CD4-positive, alpha-beta T cell treated with Interferon gamma for 1 hour (primary cell): ENCODE measurements at places on chromosomes 6 and 20.

GRCh38 chr6:73030257-73030656 is 195.0 kb downstream of the KHDC1L start:
- DNase-seq = no peak

DNA sequence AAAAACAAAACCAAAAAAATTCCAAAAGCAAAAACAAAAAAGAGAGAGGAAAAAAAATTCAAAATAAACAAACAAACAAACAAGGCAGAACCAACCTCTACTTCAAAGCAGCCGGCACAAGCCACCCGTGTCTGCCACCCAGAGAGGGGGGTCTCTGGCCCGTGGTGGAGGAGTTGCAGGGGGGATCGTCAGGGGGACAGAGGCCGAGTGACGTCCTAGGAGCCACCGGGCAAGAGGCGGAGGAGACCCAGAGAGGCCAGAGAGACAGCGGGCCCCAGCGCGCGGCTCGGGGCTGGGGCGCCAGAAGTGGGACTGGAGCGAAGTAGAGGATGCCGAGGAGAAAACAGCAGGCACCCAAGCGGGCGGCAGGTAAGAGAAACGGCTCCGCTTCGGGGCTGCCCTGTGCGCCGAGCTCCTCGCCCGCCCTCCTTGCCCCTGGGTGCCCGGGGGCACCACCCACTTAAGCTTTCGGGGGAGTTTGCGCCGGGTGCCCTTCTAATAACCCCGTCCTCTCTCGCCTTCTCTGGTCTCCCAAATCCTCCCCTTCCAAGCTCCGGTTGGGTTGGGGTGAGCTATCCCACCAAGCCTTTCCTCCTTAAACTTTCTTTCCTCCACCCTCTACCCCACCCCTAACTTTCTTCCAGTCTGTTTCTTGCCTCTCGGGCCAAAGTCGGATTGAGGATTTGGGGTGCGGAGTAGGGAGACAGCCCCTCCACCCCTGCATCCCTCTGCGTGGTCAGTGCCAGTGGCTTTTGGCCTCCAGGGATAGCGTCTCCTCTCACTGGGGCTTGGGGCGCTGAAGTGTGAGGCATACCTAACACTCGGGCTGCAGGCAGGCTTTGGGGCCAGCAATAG is 1.0 kb downstream of the TSHZ2 start:
- DNase-seq = peak; percentile 13

DNA sequence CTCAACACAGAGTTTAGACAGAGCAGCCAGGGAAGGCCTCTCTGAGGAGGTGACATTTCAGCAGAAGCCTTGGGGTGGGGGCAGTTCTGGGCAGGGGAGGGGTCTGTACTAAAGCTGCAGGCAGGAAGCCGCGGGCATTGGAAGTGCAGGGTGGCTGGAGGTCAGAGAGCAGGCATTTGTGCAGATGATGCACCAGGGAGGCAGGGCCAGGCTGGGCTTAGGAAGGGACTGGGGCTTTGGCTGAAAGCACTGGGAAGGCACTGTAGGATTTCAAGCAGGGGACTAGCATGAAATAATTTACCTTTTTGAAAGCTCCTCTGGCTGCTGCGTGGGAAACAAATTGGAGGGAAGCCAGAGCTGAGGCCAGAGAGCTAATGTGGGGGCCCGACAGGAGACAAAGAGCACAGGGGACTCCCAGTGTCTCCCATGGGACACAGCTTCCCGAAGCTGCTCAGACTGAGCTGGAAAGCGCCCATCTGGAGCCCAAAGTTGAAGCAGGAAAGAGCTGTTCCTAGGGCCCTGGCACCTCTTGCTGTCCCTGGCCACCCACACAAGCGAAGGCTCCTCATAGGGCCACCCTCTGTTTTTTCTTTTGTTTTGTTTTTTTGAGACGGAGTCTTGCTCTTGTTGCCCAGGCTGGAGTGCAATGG is 19.3 kb downstream of the ADA start:
- DNase-seq = no peak

DNA sequence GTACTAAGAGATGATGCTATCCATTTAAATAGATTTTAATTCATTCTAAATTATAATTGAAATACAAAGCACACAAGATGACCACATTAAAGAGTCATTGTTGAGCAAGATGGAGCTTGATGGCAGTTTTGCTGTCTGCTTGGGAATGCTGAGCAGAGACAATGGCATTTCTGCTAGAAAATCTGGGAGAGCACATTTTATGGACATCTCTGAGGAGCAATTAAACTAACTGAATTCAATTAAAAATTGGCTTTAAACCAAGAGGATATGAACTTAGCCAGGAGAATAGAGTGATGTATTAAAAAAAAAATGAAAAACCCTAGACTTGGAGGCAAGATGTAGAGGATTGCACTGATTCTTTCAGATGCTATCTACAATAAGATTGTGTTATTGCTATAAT is 19.1 kb upstream of the ADGRB3 start:
- DNase-seq = no peak

- no peak for DNase-seq
Measured at GRCh38 chr6:145086197-145086596, 649.1 kb downstream of the EPM2A start.

GRCh38 chr6:44642870-44643522 is 255.5 kb downstream of the CDC5L start:
- DNase-seq = peak; percentile 6

- no peak for DNase-seq
Measured at GRCh38 chr6:96391776-96392360, 129.7 kb upstream of the UFL1 start.

- DNase-seq = no peak
Measured at GRCh38 chr6:38080360-38080759, 260.8 kb downstream of the ZFAND3 start.

GRCh38 chr6:125099211-125100073 is 54.1 kb upstream of the TPD52L1 start:
- DNase-seq = peak; percentile 6

GRCh38 chr6:127178746-127179145 is 60.3 kb downstream of the RSPO3 start:
- DNase-seq = no peak

- DNase-seq = no peak
Measured at GRCh38 chr6:116017546-116018295, 43.0 kb downstream of the FRK start.

DNA sequence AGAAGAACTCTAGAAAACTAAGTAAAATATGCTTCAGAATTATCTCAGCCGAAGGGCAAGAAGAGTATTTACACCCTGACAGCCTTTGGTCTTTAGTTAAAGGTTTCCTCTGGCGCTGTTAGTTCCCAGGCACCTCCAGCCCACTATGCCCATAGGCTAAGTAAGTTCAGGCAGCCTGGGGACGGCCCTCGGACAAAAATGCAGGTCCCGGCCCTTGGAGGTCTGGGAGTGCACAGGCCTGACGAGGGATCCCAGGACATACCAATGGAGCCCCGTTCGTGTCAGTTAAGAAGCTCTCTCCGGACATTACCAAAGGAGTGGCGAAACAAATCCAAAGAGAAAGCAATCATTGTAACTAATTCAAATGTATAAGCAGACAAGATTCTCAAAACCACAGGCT is 311.8 kb downstream of the CD83 start:
- no peak for DNase-seq

DNA sequence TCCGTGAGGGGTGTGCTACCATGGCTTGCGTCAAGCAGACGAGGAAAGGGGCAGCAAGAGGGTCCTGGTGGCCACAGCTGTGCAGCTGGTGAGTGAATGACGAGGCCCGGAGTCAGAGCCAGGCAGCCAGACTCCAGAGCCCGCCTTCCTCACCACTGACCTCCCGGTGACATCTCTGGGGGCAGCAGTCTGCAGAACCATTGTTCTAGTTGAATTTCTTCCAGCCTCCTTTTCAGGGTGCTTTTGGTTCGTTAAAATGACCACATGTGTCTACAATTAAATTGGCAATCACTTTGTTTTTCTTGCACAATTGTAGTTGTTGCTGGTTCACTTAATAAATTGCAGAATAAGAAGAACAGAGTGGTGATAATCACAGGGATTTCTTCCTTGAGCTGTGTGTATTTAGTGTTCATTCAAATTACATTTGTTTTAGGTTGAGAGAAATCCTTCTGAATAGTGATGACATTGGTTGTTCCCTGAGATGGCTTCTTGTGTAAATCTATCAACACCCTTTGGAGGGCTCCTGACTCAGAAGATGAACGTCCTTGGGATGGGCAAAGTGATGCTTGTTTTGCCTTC is 96.4 kb downstream of the TULP4 start:
- no peak for DNase-seq

DNA sequence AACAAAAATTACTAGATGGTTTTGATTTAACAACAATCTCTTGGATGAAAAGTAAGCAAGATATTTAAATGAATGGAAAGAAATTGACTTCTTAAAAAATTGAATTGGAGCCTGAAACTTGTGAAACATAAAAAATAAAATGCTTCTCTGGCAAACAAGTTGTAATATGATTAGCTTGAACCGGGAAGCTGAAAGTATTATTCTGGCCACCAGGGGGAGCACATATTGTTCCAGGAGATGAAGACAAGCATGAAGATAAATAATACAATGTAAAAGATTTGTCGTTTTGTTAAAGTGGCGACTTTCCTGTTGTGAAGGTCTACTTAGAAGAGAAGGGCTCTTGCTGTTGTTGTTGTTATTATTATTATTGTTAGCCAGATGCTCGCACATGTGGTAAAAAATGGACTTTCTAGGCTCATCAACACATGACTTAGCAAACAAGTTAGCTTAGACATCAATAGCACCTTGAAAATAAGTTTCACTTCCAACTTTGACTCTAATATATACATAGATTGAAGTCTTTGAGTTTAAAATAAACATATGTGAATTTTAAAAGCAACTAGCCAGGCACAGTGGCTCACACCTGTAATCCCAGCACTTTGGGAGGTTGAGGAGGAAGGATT is 14.2 kb downstream of the PAX1 start:
- no peak for DNase-seq

DNA sequence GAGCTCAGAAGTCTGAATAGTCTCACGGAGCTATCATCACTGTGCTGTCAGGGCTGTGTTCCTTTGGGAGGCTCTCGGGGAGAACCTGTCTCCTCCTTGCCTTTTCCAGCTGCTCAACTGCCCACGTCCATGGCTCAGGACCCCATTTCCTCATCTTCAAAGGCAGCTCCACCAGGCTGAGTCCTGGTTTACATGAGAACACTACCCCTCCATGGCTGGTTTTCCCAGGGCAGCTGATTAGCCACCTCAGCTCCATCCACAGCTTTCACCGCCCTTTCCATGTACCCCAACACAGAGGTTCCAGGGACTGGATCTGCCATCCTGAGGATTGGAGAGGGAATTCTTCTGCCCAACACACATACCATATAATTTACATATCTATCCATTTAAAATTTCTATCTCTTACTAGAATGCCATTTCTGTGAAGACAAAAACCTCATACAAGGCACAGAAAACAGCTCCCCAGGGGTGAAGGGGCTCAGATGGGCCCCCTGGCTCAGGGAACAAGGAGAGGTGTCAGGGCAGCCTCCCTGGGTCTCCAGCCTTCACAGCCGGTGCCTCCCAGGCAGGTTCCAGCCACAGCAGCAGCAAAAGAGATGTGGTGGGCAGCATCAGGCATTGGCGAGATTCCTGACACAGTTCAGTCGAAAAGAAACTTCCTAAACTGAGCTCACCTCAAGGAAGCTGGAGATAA is 2.2 kb upstream of the RAET1E start:
- no peak for DNase-seq

GRCh38 chr20:47295129-47295813 is 61.2 kb downstream of the ZMYND8 start:
- no peak for DNase-seq

GRCh38 chr20:57999465-58000111 is 228.9 kb downstream of the ANKRD60 start:
- DNase-seq = peak; percentile 17

GRCh38 chr6:111763381-111763780 is 109.9 kb downstream of the FYN start:
- no peak for DNase-seq

DNA sequence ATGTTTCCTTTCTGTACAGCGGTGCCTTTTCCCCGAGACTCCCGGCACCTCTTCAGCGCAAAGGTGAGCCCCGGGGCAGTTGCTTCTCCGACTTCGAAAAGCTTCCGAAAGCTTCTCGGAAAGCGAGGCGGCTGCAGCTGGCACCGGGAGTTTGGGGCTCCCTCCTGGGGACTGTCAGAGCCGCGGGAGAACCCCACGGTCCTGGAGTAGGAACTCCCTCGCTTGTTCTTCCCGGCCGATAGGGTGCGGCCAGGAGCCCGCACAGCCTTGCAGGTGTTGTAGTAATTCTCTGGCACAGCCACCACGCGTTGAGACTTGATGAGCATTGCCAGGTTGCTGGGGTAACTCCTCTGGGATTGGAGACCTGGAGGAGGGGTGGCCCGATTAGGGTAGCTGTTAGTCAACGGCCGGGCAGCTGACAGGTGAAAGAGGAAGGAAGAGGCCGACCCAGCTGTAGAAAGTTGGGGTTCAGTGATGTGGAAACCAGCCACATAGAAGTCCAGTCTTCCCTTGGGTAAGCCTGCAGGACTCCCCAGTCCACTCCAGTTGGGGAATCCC is 721 bp downstream of the KDM1B start:
- peak; percentile 61 for DNase-seq

DNA sequence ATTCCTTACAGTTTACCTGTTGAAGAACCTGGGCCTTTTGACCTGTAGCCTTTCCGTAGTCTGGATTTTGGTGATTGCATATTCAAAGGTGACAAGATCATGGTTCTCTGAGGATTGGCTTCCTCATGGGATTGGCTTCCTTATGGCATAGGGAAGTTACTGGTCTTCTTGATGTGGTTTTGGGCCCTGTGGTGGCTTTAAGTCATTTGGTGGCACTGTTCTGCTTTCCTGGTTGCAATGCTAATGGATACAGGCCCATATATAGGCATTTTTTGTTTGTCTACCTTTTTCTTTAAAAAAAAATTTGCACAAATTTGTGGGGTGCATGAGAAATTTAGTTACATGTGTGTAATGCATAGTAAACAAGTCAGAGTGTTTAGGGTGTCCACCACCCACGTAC is 185.7 kb downstream of the CDKAL1 start:
- DNase-seq = no peak

GRCh38 chr6:110285306-110286060 is 72.7 kb downstream of the METTL24 start:
- no peak for DNase-seq

GRCh38 chr6:24666097-24666640 is 530 bp downstream of the TDP2 start:
- peak; percentile 25 for DNase-seq

DNA sequence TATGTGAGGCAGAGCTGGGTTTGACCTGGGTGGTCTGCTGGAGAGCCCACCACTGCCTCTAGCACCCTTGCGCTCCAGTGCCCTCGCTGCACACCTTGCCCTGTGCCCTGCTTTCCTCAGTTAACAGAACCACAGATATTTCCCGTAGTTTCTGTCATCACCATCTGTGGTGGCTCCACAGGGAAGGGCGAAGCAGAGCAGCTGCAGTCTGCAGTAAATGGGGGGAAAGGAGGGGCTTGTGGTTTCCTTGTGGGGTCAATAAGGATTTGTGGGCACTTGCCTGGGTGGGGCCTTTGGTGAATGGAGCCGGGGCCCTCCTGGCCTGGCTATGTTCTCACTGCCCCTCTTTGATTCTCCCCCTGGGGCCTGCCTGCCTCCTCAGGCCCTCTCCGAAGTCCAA is 21.2 kb upstream of the CCDC167 start:
- no peak for DNase-seq

- no peak for DNase-seq
Measured at GRCh38 chr6:110357298-110357663, 868 bp downstream of the METTL24 start.

GRCh38 chr6:159279790-159280277 is 110.6 kb downstream of the FNDC1 start:
- no peak for DNase-seq

- DNase-seq = no peak
Measured at GRCh38 chr6:145548933-145549648, 186.2 kb downstream of the EPM2A start.

- DNase-seq = no peak
Measured at GRCh38 chr20:33518071-33518470, 28.2 kb downstream of the CBFA2T2 start.

- no peak for DNase-seq
Measured at GRCh38 chr6:150298030-150298380, 70.8 kb upstream of the IYD start.
